ENCODE measurements at places on chromosomes 16 and 17.

DNA sequence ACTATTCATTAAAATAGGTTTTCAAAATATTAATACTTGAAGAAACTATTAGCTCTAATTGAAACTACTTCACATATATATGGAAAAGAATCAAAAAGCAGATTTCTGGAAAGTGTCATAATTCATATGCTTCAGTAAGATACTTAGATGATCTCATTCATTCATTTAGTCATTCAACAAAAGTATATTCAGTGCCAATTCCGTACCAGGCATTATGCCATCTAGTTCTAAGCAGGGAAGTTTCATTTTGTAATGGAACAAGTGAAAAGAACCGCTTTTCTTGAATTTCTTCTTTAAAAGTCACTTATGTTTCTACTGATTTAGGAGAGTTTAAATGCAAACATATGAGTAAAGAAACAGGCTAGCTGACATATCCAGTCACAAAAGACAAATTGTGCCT, 118.3 kb upstream of the FAM20A start:
- no peaks in the 10 kb centered on the region for H3K27me3 ChIP-seq
- no peak for DNase-seq
- H3K4me3 ChIP-seq = no peak overlapping the region
- H3K27ac ChIP-seq = no peak overlapping the region
- no peaks in the 10 kb centered on the region for H3K36me3 ChIP-seq
- H3K4me1 ChIP-seq = no peaks in the 10 kb centered on the region

GRCh38 chr16:53966821-53967571, 263.0 kb downstream of the FTO start:
- no peak overlapping the region for H3K4me3 ChIP-seq
- H3K4me1 ChIP-seq = no peaks in the 10 kb centered on the region
- H3K36me3 ChIP-seq = no peaks in the 10 kb centered on the region
- H3K27me3 ChIP-seq = no peaks in the 10 kb centered on the region

GRCh38 chr16:75789237-75789636, 62.9 kb upstream of the CPHXL start:
- no peaks in the 10 kb centered on the region for H3K4me1 ChIP-seq
- H3K4me3 ChIP-seq = no peak overlapping the region
- H3K27me3 ChIP-seq = no peaks in the 10 kb centered on the region
- no peak for DNase-seq
- H3K27ac ChIP-seq = no peak overlapping the region
- H3K36me3 ChIP-seq = no peaks in the 10 kb centered on the region

GRCh38 chr16:82456683-82457082, 170.1 kb upstream of the CDH13 start:
- no peaks in the 10 kb centered on the region for H3K27me3 ChIP-seq
- no peaks in the 10 kb centered on the region for H3K4me1 ChIP-seq
- H3K27ac ChIP-seq = no peak overlapping the region

GRCh38 chr17:15981208-15981607, 18.3 kb downstream of the ZSWIM7 start:
- no peak for DNase-seq
- H3K4me3 ChIP-seq = no peak overlapping the region
- no peak overlapping the region for H3K27ac ChIP-seq
- H3K4me1 ChIP-seq = no peaks in the 10 kb centered on the region
- H3K36me3 ChIP-seq = no peaks in the 10 kb centered on the region

DNA sequence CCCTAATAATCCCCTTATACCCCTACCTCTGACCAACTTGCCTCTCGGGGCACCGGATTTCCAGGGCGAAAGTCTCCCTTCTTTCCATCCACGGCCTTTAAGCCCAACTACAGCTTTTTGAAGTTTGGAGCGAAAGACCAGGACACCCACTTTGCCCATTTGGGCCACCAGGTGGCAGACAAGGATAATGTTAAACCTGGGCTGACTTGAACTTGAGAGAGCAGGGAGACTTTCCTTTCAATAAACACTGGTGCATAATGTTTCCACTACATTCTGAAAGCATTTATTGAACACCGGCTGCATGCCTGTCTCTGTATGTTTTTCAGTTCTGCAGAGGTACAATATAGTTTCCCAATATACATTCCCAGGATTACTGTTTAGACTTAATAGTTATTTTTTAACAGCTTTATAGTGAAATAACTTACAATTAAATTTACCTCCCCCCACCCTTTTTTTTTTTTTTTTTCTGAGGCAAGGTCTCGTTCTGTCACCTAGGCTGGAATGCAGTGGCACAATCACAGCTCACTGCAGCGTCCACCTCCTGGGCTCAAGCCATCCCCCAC, 6.9 kb upstream of the CES3 start:
- H3K27me3 ChIP-seq = no peaks in the 10 kb centered on the region
- no peaks in the 10 kb centered on the region for H3K36me3 ChIP-seq
- no peak for DNase-seq

GRCh38 chr17:34999456-34999855, 19.1 kb downstream of the LIG3 start:
- no peak overlapping the region for H3K27ac ChIP-seq
- peaks cover 19% of the 10 kb centered on the region for H3K4me1 ChIP-seq
- no peaks in the 10 kb centered on the region for H3K36me3 ChIP-seq
- no peak for DNase-seq
- H3K27me3 ChIP-seq = no peaks in the 10 kb centered on the region
- H3K4me3 ChIP-seq = no peak overlapping the region

DNA sequence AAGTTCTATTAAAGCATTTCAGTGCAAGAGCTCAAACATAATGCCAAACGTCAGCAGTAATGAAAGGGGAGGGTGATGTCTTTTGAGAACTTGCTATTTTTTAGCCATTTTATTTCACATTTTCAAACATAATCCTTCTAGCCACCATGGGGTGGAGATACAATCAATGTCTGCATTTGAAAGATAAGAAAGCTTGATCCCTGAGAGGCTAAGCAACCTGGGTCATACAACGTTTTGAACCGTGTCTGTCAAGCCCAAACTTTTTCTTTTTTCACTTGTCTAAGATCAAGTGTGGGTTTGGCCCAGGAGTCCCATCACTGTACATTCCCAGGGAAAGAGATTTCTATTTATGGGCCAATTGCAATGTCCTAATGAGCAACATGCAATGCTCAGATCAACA, 331.1 kb downstream of the SLC39A11 start:
- DNase-seq = no peak
- no peak overlapping the region for H3K27ac ChIP-seq
- H3K4me1 ChIP-seq = no peaks in the 10 kb centered on the region
- H3K27me3 ChIP-seq = no peaks in the 10 kb centered on the region

- H3K36me3 ChIP-seq = no peaks in the 10 kb centered on the region
- no peaks in the 10 kb centered on the region for H3K27me3 ChIP-seq
- no peak overlapping the region for H3K4me3 ChIP-seq
- DNase-seq = no peak
Measured at GRCh38 chr16:54370278-54371040, 83.9 kb upstream of the IRX3 start.

DNA sequence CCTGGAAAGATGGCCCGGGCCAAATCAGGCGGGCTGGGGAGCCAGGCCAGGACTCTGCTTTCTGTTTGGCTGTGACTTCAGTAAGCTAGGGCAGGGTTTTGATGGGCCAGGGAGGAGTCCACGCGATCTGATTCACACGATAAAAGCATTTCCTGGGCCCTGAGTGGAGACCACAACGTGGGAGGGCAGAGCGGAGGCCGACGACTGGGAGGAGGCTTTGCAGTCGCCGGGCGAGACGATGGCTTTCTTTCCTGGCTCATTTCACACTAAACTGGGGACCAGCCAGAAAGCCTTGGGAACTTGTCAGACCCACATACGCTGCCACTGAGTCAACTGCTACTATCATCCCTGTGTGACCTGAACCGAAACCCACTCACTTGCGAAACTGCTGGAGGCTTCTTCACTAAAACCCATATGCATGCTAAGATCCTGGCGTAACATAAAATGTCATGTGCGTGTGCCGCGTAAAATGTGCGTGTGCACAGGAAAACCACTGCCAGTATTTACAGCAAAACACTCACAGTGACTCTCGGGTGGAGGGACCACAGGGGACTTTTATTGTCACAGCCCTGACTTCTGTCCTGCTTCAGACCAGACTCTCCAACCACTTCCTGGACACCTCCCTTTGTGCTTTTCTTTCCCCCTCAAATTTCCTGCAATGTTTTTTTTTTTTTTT, 14.2 kb upstream of the RHBDF2 start:
- DNase-seq = peak; percentile 98
- peak overlapping the region; percentile 82 for H3K27ac ChIP-seq
- no peaks in the 10 kb centered on the region for H3K36me3 ChIP-seq
- H3K4me3 ChIP-seq = peak overlapping the region; percentile 29
- H3K4me1 ChIP-seq = peaks cover 16% of the 10 kb centered on the region

- H3K4me3 ChIP-seq = no peak overlapping the region
- H3K36me3 ChIP-seq = peaks cover 35% of the 10 kb centered on the region
- DNase-seq = no peak
- H3K27me3 ChIP-seq = no peaks in the 10 kb centered on the region
Measured at GRCh38 chr17:59776577-59776976, 69.1 kb downstream of the VMP1 start.

DNA sequence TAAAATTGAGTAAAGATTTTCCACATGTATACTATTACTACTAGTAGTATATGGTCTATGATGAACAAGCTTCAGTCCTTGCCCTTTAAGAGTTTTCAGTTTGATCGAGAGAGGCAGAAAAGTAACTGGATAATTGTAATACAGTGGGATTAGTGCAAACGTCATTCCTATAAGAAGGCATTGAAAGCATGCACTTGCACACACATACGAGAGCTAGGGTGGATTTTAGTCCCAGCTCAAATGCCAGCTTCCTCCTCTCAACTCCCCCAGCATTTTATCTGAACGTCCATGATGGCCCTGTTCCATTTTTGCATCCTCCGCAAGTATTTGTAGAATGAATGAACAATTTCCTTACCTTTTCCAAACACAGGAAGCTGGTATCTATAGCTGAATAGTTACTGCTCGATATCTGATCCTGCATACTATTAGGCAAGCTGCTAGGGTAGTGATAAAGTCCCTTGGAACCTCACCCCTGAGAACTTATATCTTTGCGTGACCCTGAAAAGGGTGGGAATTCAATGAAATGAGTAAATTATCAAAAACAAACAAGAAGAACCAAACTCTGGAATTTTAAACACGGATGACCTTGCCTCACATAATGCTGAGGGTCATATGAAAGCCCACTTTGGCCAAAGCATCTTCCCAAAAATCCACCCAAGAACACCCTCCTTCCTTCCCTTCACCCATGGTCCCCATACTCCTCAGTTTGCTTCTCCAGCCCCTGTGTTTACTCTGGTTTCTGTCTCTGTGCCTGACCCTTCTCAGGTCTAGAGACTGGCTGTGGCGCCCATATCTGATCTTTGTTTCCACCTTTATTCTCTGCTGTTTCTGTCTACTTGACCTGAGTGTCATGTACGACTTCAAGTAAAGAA, 60.5 kb downstream of the TMEM100 start:
- H3K4me1 ChIP-seq = no peaks in the 10 kb centered on the region
- no peak for DNase-seq
- no peak overlapping the region for H3K4me3 ChIP-seq
- H3K27me3 ChIP-seq = no peaks in the 10 kb centered on the region
- H3K36me3 ChIP-seq = no peaks in the 10 kb centered on the region
- no peak overlapping the region for H3K27ac ChIP-seq

DNA sequence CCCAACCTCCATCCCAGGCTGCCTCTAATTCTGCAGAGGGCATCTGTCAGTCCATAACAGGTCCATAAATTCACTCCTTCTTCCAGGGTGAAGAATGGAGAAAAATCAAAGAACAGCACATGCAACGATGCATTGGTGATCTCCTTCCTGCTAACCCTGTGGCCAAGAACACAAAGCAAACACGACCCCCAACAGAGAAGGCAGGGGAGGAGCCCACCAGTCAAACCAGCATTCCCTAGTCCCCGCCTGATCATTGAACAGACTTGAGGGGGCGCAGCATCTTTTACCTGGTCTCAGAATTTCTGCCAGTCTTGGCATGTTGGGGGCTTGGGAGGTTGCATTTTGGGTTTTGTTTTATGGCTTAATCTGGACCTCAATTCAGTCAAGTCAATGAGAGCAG, 476.0 kb downstream of the SLC39A11 start:
- H3K4me1 ChIP-seq = peaks cover 30% of the 10 kb centered on the region
- no peak overlapping the region for H3K27ac ChIP-seq
- no peaks in the 10 kb centered on the region for H3K36me3 ChIP-seq
- H3K27me3 ChIP-seq = no peaks in the 10 kb centered on the region

DNA sequence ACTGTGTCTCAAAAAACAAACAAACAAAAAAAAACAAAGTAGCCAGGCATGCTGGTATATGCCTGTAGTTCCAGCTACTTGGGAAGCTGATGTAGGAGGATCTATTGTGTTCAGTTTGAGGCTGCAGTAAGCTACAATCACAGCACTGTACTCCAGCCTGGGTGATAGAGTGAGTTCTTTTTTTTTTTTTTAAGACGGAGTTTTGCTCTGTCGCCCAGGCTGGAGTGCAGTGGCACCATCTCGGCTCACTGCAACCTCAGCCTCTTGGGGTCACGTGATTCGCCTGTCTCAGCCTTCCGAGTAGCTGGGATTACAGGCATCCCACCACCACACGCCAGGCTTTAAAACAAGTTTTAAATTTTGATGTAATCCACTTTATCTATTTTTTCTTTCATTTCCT, 80.2 kb upstream of the STAC2 start:
- H3K4me1 ChIP-seq = no peaks in the 10 kb centered on the region
- no peaks in the 10 kb centered on the region for H3K27me3 ChIP-seq
- no peaks in the 10 kb centered on the region for H3K36me3 ChIP-seq
- H3K27ac ChIP-seq = no peak overlapping the region
- H3K4me3 ChIP-seq = no peak overlapping the region
- DNase-seq = no peak

GRCh38 chr17:61395409-61395982, 4.1 kb upstream of the TBX2 start:
- H3K4me3 ChIP-seq = peak overlapping the region; percentile 87
- H3K27ac ChIP-seq = peak overlapping the region; percentile 83
- H3K36me3 ChIP-seq = no peaks in the 10 kb centered on the region
- H3K4me1 ChIP-seq = peaks cover 32% of the 10 kb centered on the region

- DNase-seq = no peak
Measured at GRCh38 chr17:17216236-17216635, 10.1 kb upstream of the PLD6 start.

GRCh38 chr17:81858967-81859905, 1.1 kb downstream of the P4HB start:
- peaks cover 14% of the 10 kb centered on the region for H3K36me3 ChIP-seq
- peak overlapping the region; percentile 85 for H3K4me3 ChIP-seq
- DNase-seq = peak; percentile 87
- peaks cover 73% of the 10 kb centered on the region for H3K4me1 ChIP-seq

GRCh38 chr17:32551186-32551955, 64.6 kb downstream of the CDK5R1 start:
- H3K27me3 ChIP-seq = no peaks in the 10 kb centered on the region
- no peak overlapping the region for H3K4me3 ChIP-seq
- no peaks in the 10 kb centered on the region for H3K4me1 ChIP-seq
- no peak overlapping the region for H3K27ac ChIP-seq
- DNase-seq = no peak

GRCh38 chr17:12993631-12994030, 24.2 kb downstream of the ELAC2 start:
- H3K36me3 ChIP-seq = peaks cover 76% of the 10 kb centered on the region
- H3K4me1 ChIP-seq = no peaks in the 10 kb centered on the region
- DNase-seq = no peak
- no peak overlapping the region for H3K27ac ChIP-seq

DNA sequence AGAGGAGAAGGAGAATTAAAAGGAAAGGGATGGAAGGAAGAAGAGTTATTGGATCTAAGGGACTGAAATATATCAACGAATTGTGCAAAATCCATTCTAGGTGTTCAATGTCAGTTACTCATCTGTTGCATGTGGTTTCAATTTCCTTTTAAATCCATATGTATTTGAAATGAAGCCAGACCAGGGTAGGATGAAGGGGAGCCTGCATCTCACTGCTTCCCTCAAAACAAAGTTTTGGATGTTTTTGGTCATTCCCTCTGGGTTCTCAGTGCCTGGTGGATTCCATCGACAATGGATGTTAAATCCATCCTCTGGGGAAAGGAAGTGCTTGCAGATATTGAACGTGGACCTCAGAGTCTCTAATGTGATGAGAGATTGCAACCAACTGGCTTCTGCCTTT, 103.5 kb upstream of the XYLT1 start:
- no peak overlapping the region for H3K4me3 ChIP-seq
- H3K27me3 ChIP-seq = no peaks in the 10 kb centered on the region
- H3K4me1 ChIP-seq = peaks cover 7% of the 10 kb centered on the region
- no peak for DNase-seq
- no peaks in the 10 kb centered on the region for H3K36me3 ChIP-seq
